Activated T-helper 1 cell treated with anti-CD3 and anti-CD28 coated beads, Interleukin-2, amount 50 U/mL, for 16 hours (primary cell): ENCODE measurements at places on chromosomes 6 and 20.

DNA sequence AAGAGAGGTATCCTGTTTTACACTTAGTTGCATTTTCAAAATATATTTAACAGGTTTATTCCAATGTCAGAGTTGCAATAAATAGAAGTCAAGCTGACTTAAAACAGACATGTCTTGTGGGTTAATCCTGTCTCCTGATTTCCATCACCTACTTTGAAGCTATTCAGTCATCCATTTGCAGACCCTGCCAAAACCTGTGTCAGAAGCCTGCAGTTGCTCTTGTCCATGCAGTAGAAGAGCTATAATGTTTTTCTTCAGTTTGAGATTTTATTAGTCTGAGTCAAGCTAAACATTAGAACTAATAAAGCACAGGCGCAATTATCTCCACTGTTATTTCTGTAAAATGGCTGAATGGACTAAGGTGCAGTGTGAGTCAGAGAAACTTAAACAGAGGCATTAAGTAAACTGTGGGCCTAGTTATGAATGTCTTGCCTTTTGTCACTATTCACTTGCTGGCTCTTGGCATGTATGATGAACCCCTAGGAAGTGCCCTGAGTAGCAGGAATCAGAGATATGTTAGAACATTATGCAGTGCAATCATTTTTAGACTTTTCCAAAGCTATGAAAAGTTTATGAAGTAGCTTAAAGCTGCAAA lies 11.0 kb upstream of the HDGFL1 start:
- no peak for DNase-seq

DNA sequence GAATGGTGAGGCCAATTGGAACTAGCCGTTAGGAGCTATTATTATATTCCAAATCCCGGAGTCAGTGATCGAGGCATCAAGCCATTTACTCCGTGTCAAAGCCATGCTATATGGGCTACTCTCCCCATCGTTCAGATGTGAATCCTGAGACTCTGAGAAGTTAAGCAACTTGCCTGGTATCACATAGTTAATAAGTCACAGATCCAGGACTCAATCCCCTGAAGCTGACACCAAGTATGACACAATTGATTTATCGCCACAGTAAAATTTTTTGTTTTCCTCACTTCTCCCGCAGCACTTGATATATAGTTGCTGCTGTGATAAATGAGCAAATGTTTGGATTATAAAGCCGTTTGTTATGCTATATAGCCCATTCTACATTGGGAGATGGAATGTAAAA lies 50.8 kb upstream of the TSHZ2 start:
- DNase-seq: no peak

GRCh38 chr6:25156123-25156522 lies 123.1 kb upstream of the CARMIL1 start:
- DNase-seq: no peak

- DNase-seq: no peak
Observed at GRCh38 chr6:84284428-84285049, 57.1 kb upstream of the CEP162 start.
